ENCODE measurements at places on chromosomes 4 and X. TPM values are rescaled to one million over a fixed set of nuclear protein-coding genes. Genes with fewer than 3 reads are reported as not detected.

The HSD17B11 gene
- 40.6 TPM for total RNA-seq

The ADAM29 gene
- not detected for total RNA-seq

The TRIM61 gene
- total RNA-seq = 3.9 TPM

The TCEAL2 gene
- total RNA-seq = 0.73 TPM

The MAGEE2 gene
- not detected for total RNA-seq

The TMPRSS11D gene
- total RNA-seq = not detected

The AMOT gene
- 12.0 TPM for total RNA-seq

The NPY2R gene
- total RNA-seq = not detected

The MGAT4D gene
- total RNA-seq = not detected

The HMGB3 gene
- 7.5 TPM for total RNA-seq

The GC gene
- total RNA-seq = not detected

The GPRASP1 gene
- total RNA-seq = 4.4 TPM

The CXCL3 gene
- total RNA-seq = 5.2 TPM

The CFAP299 gene
- total RNA-seq = 1.6 TPM

The ANXA3 gene
- total RNA-seq = 4.7 TPM

The RTL9 gene
- total RNA-seq = 0.24 TPM

The MAGEB2 gene
- not detected for total RNA-seq

The SPANXN1 gene
- total RNA-seq = not detected

The RAB33A gene
- 0.49 TPM for total RNA-seq

The FGF5 gene
- 24.8 TPM for total RNA-seq

The PAK3 gene
- total RNA-seq = 2.4 TPM

The RHOXF1 gene
- total RNA-seq = not detected
